ENCODE measurements at places on chromosomes 13 and 19.
A peak's percentile ranks its signal among the peaks of the same experiment; 100 is the strongest.

- no peak for DNase-seq
These were observed 406.4 kb downstream of the FGF9 start for GRCh38 chr13:22077205-22077683.

DNA sequence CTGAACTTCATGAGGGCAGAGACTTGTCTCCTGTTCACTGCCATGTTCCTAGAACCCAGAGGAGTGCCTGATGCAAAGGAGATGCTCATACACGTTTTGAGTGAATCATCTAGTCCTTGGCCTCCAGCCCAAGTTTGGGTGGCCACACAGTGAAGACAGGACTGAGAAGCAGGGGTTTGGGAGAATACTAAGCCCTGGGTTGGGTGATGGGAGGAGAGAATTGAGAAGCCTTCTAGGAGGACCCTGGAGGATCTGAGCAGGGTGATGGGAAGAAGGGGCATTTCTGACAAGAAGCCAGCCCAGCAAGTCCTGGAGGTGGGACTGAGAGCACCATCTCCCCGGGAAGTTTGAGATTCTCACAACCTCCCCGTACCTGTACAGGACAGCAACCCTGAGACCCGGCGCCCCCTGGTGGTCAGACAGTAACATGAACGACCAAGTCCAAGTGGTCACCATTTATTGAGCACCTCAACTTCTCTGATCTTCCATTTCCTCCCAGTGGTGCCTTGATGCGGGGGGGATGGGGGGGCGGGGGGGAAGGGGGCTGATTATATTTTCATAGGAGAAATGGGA lies 11.0 kb downstream of the CTU1 start:
- peak; percentile 90 for DNase-seq

DNA sequence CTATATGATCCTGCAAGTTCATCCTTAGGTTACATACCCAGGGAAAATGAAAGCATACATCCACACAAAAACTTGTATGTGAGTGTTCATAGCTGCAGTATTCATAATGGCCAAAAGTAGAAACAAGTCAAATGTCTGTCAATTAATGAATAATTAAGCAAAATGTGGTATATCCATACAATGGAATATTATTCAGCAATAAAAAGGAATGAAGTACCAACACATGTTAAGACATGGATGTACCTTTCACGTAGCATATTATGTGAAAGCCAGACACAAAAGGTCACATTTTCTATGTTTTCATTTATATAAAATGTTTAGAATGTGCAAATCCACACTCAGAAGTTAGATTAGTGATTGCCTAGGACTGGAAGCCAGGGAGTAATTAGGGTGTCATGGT lies 75.4 kb downstream of the ZNF429 start:
- no peak for DNase-seq

DNA sequence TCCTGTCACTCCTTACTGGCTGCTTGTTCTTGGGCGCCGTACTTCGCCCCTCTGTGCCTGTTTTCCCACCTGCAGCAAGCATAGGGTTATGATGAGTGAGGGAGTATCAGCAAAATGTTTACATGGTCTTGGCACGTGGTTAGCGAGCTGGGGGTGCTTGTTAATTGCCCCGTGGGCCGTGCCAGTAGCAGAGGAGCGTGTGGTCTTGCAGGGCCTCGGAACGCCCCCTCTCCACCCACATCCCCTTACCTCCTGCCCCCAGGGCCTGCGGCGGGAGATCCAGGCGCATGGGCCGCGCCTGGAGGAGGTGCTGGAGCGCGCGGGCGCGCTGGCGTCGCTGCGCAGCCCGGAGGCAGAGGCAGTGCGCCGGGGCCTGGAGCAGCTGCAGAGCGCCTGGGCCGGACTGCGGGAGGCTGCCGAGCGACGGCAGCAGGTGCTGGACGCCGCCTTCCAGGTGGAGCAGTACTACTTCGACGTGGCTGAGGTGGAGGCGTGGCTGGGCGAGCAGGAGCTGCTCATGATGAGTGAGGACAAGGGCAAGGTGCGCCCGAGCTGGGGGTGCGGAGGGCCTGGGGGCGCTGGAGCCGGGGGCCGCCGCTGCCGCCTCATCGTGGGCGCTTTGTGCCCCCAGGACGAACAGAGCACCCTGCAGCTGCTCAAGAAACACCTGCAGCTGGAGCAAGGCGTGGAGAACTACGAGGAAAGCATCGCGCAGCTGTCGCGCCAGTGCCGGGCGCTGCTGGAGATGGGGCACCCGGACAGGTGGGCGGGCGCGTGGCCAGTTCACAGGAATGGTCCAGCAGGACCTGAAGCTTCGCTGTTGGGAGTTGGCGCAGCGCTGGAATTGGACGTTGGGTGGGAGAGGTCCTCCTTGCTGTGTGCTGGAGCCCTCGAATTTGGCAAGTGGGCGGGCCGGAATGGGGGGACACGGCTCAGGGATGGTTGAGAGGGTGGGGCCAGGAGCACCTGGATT lies 22.5 kb upstream of the SHKBP1 start:
- peak; percentile 86 for DNase-seq

GRCh38 chr13:30652746-30653386 lies 35.1 kb downstream of the USPL1 start:
- DNase-seq = no peak

All from endodermal cell (in vitro differentiated cells).